ENCODE measurements at places on chromosomes 12 and 14.

GRCh38 chr14:92507174-92507768 is 6.3 kb upstream of the RIN3 start:
- peak; percentile 88 for DNase-seq

- no peak for DNase-seq
Observed at GRCh38 chr12:45310627-45310968, 94.7 kb downstream of the ANO6 start.

DNA sequence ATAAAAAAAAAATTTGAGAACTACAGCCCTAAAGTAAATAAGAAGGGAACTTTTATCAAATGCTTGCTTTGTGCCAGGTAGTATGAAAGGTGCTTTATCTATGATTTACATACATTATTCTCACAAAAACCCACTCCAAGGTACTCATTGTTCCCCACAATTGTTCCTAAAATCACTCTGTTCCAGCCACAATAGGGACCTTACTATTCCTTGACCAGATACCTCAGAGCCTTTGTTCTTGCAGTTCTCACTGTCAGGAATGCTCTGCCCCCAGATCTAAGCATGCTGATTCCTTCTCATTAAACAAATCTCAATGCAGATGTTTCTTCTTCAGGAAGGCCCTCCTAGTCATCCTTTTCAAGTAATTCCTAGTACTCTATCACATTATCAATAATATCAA is 60.2 kb downstream of the PPP1R12A start:
- DNase-seq: no peak

- DNase-seq: no peak
Observed at GRCh38 chr12:4905316-4905715, 4.4 kb upstream of the KCNA1 start.

GRCh38 chr14:96599076-96599475 is 96.9 kb downstream of the PAPOLA start:
- DNase-seq: no peak

Data from spleen (tissue), 13 donors.